ENCODE measurements at places on chromosomes 16 and 17. TPM values are rescaled to one million over a fixed set of nuclear protein-coding genes. Genes with fewer than 3 reads are reported as not detected.

DNASE1L2 gene
- total RNA-seq, result 2.2 TPM

KRT14 gene
- total RNA-seq, result not detected

SPN gene
- 258 TPM for total RNA-seq

KRTAP2-3 gene
- total RNA-seq, result not detected

NAA60 gene
- 36.2 TPM for total RNA-seq

CCL7 gene
- total RNA-seq, result not detected

GRCh38 chr16:59665618-59666220 is 931.6 kb upstream of the GOT2 start:
- H3K4me3 ChIP-seq, result no peak overlapping the region
- H3K4me1 ChIP-seq, result no peaks in the 10 kb centered on the region
- no peaks in the 10 kb centered on the region for H3K27me3 ChIP-seq
- H3K36me3 ChIP-seq, result no peaks in the 10 kb centered on the region
- no peak for DNase-seq
- no peak overlapping the region for H3K27ac ChIP-seq

DNA sequence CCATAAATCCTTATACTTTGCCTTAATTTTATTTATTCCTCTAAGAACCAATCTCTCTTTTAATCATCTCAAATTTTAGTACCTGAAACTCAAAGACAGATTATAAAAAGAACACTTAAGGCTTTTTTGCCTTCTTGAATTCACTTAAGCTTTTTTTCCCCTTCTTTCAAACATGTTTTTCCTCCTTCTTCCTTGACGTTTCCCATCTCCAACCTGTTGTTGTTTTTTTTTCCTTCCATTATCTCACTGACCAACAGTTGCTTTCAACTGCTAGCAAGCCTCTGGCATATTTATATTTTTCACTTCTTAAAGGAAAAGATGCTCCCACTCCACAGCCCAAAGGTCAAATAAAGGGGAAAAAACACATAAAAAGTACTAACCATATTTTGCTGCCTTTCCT is 32.2 kb downstream of the SPOP start:
- peak overlapping the region; percentile 72 for H3K27ac ChIP-seq
- peaks cover 7% of the 10 kb centered on the region for H3K36me3 ChIP-seq
- no peak for DNase-seq
- H3K4me1 ChIP-seq, result peaks cover 32% of the 10 kb centered on the region

- peaks cover 82% of the 10 kb centered on the region for H3K4me1 ChIP-seq
- no peak overlapping the region for H3K4me3 ChIP-seq
- H3K27me3 ChIP-seq, result no peaks in the 10 kb centered on the region
- H3K36me3 ChIP-seq, result peaks cover 88% of the 10 kb centered on the region
- DNase-seq, result no peak
- peak overlapping the region; percentile 52 for H3K27ac ChIP-seq
Measured at GRCh38 chr17:64123114-64123513, 6.8 kb downstream of the ERN1 start.

DNA sequence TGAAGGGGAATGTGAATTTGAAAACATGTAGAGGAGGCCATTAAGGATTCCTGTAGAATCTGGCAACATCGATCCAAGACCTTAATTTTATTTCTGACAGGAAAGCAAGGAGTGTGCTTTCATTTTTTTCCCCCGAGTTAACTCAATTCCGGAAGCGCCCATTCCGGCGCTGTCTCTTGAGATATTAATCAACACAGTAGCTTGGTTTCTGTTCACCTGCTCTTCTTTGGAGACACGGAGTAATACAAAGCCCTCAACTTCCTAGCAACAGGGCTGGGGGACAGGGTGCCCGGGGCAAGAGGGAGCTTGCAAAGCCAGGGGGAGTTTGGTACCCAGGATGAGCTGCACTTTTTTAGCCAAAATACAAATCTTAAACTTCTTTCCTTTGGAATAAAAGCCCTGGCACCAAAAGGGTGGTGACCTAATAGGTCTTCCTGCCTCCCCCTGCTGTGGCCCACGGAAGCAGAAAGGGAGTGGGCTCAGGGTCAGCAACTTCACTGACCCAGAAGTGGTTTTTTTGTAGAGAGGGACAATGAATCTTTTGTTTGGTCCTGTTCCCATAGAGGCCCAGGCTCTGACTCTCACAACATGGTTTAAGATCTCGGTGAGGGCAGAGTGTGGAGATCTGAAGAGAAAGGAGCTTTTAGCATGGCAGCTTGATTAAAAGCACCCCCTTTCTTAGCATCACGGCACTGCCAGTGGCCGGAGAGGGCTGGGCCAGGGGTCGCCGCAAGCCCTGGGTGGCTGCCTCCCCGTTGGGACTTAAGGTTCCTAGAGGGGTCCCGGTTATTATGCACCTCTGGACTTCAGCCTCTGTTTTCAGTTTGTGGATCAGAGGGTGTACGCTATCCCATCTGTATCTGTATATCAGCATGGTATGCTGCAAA is 207.3 kb downstream of the CCDC182 start:
- H3K4me1 ChIP-seq, result peaks cover 16% of the 10 kb centered on the region
- H3K36me3 ChIP-seq, result peaks cover 4% of the 10 kb centered on the region
- no peak overlapping the region for H3K4me3 ChIP-seq
- no peaks in the 10 kb centered on the region for H3K27me3 ChIP-seq
- H3K27ac ChIP-seq, result no peak overlapping the region

DNA sequence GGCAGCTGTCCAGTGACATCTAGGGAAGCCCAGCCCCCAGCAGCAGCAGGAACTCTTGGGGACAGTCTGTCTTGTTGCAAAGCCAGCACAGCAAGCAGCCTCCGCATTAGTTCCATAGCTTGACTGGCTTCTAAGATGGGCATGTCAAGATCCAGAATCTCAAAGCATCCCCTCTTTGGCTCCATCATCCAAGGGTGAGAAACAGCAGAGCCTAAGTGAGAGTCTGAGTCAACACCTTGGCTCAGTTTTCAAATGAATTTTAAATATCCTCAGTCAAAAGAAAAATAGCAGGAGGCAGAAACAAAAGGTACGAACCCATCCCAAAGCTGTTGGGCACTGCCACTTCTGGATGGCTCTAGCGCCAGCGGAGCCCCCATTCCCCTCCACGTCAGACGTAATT is 2.2 kb downstream of the CLDN9 start:
- no peak overlapping the region for H3K4me3 ChIP-seq
- H3K36me3 ChIP-seq, result no peaks in the 10 kb centered on the region
- no peak overlapping the region for H3K27ac ChIP-seq
- no peak for DNase-seq
- H3K27me3 ChIP-seq, result peaks cover 23% of the 10 kb centered on the region
- peaks cover 4% of the 10 kb centered on the region for H3K4me1 ChIP-seq

GRCh38 chr17:82592289-82592766 is 55.9 kb downstream of the WDR45B start:
- H3K36me3 ChIP-seq, result peaks cover 41% of the 10 kb centered on the region
- H3K4me3 ChIP-seq, result peak overlapping the region; percentile 72
- H3K4me1 ChIP-seq, result peaks cover 28% of the 10 kb centered on the region
- H3K27me3 ChIP-seq, result no peaks in the 10 kb centered on the region

DNA sequence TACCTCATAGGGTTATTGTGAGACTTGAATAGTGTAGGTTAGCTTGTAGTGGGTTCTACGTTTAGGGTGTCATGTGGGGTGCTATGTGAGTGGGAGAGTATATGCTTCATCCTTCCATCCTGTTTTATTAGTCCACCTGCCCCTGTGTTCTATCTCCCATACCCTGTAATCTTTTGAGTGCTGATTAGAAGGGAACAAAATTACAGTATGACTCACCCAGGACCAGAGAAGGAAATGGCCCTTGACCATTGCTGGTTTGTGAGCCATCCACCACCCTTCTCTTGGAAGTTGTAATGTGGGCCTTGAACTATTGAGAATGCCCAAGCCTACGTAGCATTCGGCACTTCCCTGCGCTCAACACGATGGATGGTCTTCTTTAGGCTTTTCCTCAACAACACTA is 17.1 kb downstream of the SAP30BP start:
- no peak overlapping the region for H3K27ac ChIP-seq
- no peak overlapping the region for H3K4me3 ChIP-seq
- H3K4me1 ChIP-seq, result peaks cover 34% of the 10 kb centered on the region
- H3K27me3 ChIP-seq, result no peaks in the 10 kb centered on the region
- peaks cover 46% of the 10 kb centered on the region for H3K36me3 ChIP-seq

GRCh38 chr16:22941970-22942501 is 128.1 kb downstream of the HS3ST2 start:
- DNase-seq, result no peak
- H3K4me1 ChIP-seq, result no peaks in the 10 kb centered on the region
- no peak overlapping the region for H3K4me3 ChIP-seq
- peaks cover 19% of the 10 kb centered on the region for H3K27me3 ChIP-seq

GRCh38 chr17:60510031-60510430 is 16.0 kb downstream of the APPBP2 start:
- no peak overlapping the region for H3K27ac ChIP-seq
- H3K27me3 ChIP-seq, result no peaks in the 10 kb centered on the region
- DNase-seq, result no peak

GRCh38 chr16:84207879-84208278 is 16.9 kb downstream of the ADAD2 start:
- H3K36me3 ChIP-seq, result no peaks in the 10 kb centered on the region
- H3K4me1 ChIP-seq, result peaks cover 4% of the 10 kb centered on the region
- no peaks in the 10 kb centered on the region for H3K27me3 ChIP-seq

DNA sequence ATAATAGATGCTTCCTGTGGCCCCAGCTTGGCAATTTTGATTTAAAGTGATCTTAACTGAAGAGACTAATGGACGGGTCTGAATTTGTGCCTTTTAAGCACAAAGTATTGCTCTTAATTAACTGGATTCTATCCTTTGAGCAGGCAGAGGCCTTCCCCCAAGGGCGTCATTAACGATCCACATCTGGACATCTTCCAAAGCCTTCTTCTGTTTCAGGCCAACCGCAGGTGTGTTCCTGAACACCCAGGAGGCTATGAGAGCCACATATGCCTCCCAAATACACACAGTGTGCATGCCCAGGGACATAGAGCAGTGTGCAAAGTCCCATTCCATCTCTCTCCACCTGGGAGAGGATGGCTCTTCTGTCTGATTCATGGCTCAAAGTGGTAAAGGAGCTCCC is 42.3 kb downstream of the MAPT start:
- no peak for DNase-seq
- no peaks in the 10 kb centered on the region for H3K36me3 ChIP-seq
- H3K4me3 ChIP-seq, result no peak overlapping the region
- no peaks in the 10 kb centered on the region for H3K4me1 ChIP-seq
- H3K27me3 ChIP-seq, result peaks cover 21% of the 10 kb centered on the region
- no peak overlapping the region for H3K27ac ChIP-seq

DNA sequence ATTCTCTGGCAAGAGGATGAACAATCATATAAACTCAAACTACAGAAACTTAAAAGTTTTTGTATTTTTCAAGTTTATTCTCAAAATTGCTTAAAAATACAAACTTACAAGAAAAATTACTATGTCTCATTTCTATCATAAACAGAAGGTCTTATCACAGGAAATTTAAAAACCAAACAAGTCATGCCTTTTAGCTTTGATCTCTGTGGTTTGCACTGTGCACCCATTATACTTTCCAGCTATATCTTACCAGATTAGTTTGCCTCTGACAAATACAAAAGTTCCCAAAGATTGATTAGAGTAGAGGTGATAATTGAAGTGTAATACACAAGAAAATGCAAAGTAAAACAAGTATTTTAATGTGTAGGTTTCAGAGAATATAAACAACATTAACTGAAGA is 117.4 kb downstream of the MYO1D start:
- H3K27me3 ChIP-seq, result no peaks in the 10 kb centered on the region
- no peaks in the 10 kb centered on the region for H3K36me3 ChIP-seq
- DNase-seq, result no peak
- H3K4me3 ChIP-seq, result no peak overlapping the region
- H3K4me1 ChIP-seq, result peaks cover 23% of the 10 kb centered on the region
- peak overlapping the region; percentile 70 for H3K27ac ChIP-seq

DNA sequence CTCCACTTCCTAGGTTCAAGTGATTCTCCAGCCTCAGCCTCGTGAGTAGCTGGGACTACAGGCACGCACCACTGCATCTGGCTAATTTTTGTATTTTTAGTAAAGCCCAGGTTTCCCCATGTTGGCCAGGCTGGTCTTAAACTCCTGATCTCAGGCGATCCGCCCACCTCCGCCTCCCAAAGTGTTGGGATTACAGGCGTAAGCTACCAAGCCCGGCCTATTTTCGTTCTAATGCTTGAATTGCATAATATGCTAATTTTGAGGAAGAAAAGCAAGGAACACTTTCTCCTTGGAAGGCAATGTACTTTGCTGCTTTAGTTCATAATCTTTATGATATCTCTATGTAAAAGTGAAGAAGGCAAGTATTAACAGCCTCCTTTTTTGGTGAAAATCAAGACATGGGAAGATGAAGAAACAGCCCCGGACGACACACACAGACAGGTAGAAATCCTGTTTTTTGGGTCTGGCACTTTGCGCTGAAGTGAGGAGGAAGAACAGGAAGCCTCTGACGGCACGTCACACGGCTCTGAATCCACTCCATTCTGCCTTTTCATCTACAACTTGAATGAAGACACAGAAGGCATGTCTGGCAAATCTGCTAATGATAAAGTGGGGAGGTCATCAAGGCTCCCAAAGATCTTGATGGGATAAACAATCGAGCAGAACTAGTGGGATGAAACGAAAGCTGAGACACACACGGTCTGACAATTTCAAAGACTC is 24.9 kb downstream of the VPS53 start:
- no peaks in the 10 kb centered on the region for H3K27me3 ChIP-seq
- H3K4me3 ChIP-seq, result no peak overlapping the region
- H3K4me1 ChIP-seq, result peaks cover 2% of the 10 kb centered on the region
- no peak overlapping the region for H3K27ac ChIP-seq
- peaks cover 38% of the 10 kb centered on the region for H3K36me3 ChIP-seq

GRCh38 chr16:70610273-70611223 is 35.8 kb upstream of the IL34 start:
- no peak overlapping the region for H3K4me3 ChIP-seq
- no peaks in the 10 kb centered on the region for H3K4me1 ChIP-seq
- DNase-seq, result no peak
- no peaks in the 10 kb centered on the region for H3K36me3 ChIP-seq

GRCh38 chr17:72700226-72700625 is 392.3 kb downstream of the SLC39A11 start:
- DNase-seq, result no peak
- H3K27ac ChIP-seq, result no peak overlapping the region
- no peaks in the 10 kb centered on the region for H3K27me3 ChIP-seq
- H3K4me3 ChIP-seq, result no peak overlapping the region
- H3K36me3 ChIP-seq, result peaks cover 5% of the 10 kb centered on the region

DNA sequence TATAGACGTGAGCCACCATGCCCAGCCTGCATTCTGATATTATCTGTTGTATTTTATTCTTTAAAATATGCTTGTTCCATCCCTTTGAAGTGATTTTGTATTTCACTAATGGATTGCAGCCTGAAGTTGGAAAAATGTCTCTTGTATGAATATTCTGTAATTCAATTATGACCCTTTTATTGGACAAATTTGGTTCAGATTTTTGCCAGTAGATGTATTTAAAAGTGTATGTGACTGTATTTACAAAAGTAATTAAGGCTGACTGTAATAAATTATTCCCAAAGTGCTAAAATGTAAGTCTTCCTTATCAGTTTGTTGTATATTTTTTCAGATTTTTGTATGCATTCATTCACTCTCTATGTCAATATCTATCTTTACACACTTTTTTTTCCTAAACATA is 23.8 kb downstream of the PPM1E start:
- H3K27ac ChIP-seq, result no peak overlapping the region
- no peak for DNase-seq
- H3K4me1 ChIP-seq, result no peaks in the 10 kb centered on the region
- H3K36me3 ChIP-seq, result no peaks in the 10 kb centered on the region
- peaks cover 7% of the 10 kb centered on the region for H3K27me3 ChIP-seq
